ENCODE measurements at places on chromosomes 1 and 21.

DNA sequence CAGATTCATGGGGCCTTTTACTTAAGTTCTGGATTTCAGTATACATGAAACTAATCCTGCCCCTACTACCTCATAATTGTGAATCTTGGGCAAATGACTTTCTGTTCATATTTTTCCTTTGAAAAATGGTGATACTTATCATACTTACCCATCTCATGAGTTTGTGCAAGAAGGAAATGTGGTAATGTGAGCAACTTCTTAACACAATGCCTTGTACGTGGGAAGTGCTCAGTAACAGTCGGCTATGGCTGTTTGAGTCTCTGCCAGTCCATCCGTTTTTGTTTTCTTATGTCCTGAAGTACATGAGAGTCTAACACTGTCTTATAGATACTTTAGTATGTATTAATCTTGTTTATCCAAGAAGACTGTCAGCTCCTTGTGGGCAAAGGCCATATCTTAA, 86.5 kb downstream of the PATJ start:
- DNase-seq: no peak

GRCh38 chr1:198079432-198079951, 77.3 kb upstream of the NEK7 start:
- no peak for DNase-seq

GRCh38 chr1:49045371-49045770, 268.7 kb upstream of the BEND5 start:
- DNase-seq: no peak

DNA sequence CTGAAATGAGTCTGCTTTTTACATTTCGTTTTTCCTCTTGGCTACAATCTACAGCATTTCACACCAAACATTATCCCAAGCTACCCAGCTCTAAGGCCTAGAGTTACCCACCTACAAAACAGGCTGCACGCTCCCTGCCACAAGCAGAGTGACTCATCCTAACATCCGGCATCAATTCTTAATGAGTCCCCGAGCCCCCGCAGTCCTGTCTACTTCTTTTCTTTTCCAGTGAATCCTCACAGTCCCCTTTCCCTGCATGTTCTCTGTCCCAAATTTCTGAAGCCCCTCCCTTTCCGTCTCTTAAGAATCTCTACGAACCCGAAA, 650 bp downstream of the PCNX2 start:
- DNase-seq: peak; percentile 9

DNA sequence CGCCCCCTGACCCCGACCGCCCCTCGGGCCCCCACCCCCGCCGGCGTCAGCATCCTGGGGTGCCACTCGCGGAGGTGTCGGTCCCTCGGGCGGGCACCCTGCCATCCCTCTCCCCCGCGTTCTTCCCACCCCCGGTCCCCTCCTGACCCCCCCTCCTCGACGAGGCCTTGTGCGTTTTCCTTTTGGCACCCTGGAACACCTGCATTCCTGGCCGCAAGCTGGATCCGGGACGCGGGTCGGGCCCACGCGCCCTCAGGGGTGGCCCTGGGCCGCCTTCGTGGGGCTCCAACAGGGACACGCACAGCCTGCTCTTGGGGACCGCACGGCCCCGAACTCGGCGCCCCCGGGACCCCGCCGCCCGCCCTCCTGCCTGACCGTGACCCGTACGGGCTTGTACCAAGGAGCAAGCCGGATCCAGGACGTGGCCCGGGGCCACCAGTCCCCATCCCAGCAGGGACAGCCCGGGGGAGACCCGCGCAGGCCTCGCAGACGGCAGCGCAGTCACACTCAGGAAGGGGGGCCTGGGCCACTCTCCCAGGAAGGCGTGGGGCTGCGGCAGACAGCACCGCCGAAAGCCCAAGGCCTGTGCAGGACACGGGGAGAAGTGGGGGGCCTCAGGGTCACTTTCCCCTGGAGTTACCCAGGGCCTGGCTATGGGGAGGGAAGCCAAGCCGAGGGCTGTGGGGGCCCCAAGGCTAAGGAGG, 579 bp upstream of the SLC19A1 start:
- no peak for DNase-seq

DNA sequence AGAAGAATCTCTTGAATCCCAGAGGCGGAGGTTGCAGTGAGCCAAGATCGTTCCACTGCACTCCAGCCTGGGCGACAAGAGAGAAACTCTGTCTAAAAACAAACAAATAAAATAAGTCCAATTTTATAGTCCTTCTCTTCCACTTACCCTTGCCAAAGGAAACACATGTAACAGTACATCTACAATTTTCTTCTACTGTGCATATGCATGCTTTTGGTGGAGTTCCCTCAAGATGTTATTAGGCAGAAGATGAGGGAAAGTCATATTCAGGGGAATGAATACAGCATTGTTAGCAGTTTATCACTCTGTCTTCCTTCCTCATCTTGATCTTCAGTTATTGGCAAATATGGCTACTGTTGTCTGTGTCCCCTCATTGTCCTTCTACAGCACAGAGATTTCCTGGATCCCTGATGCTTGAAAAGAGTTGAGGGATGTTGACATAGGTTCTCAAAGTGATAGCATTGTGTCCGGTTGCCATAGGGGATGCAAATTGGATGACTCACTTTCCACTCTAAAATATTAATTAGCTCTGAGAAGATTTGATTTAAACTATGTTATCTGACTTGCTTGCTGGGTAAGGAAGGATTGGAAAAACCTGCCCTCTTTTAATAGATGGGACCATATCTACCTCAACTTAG, 1173.6 kb downstream of the KCNT2 start:
- DNase-seq: no peak

- no peak for DNase-seq
Observed at GRCh38 chr1:203622486-203622885, 4.1 kb upstream of the ATP2B4 start.

DNA sequence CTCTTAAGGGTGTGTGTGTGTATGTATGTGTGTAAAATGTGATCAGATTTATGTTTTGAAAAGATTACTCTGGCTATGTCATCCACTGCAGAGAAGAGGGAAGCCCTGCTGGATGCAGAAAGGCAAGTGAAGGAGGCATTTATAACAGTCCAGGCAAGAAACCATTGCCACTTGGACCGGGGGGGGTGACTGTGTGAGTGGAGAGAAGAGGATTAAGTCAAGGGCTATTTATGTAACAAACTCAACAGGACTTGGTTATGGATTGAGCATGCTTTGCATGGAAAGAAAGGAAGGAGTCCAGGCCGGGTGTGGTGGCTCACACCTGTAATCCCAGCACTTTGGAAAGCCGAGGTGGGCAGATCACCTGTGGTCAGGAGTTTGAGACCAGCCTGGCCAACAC, 143.0 kb downstream of the URB2 start:
- no peak for DNase-seq

GRCh38 chr1:27366411-27367159, at the start of gene MAP3K6:
TSS of gene MAP3K6 (minus strand) at chr1:27366961. CDS start at chr1:27366597, 364 bp downstream.
- no peak for DNase-seq

DNA sequence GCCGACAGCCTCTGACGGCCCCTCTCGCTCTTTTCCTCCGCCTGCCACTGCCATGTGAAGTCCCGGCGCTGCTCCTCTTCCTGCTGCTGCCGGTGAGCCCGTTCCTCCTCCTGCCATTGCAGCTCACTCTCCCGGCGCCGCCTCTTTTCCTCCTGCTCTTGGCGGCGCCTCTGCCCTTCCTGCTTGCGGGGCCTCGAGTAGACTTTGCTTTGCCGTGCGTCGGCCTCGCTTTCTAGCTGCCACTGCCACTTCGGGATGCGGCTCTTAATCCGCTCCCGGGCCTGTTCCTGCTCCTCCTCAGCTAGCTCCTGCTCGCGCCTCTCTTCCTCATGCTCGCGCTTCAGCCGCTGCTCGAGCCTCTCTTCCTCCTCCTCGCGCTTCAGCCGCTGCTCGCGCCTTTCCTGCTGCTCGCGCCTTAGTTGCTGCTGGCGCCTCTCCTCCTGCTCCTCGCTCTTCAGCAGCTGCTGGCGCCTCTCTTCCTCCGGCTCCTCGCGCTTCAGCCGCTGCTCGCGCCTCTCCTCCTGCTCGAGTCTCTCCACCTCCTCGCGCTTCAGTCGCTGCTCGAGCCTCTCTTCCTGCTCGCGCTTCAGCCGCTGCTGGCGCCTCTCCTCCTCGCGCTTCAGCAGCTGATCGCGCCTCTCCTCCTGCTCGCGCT, 4.3 kb downstream of the TCHH start:
- no peak for DNase-seq

DNA sequence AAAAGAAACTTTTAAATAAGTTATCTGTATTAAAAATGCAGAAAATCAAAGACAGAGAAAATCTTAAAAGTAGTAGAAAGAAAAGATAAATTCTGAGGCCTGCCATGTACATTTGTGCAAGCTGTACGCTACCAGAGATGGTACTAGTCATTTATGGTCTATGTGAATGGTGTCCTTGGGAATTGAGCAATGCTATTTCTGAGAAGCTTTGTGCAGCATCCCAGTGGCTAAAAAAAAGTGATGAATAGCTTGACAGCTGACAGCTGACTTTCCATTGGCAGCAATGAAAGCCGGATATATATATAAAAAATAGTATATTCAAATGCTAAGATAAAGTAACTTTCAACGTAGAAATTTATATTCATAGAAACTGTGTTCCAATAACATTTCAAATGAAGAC, 58.8 kb upstream of the KCTD3 start:
- no peak for DNase-seq

- DNase-seq: no peak
Observed at GRCh38 chr1:114803001-114803400, 22.5 kb upstream of the SIKE1 start.

DNA sequence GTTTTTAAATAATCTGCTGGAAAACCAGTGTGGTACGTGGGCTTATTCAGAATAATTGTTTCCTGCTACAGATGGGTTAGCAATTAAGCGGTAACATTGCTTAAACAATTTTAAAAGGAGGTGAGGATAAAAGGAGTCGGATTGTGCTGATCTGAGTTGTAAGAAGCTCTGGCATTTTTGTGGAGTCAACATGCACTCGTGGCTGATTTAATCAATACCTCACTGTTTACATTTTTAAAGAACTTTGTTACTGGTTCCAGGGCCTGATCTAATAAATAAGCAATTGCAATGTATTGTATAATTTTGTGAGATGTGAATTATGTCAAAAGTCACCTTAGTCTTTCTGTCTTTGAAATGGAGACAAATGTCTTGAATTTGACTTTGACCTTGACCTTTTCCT, 474.0 kb downstream of the SETD4 start:
- DNase-seq: no peak
